Astrocyte (in vitro differentiated cells and primary cell): ENCODE measurements at places on chromosomes 6 and 20.
A peak's percentile ranks its signal among the peaks of the same experiment; 100 is the strongest.

DNA sequence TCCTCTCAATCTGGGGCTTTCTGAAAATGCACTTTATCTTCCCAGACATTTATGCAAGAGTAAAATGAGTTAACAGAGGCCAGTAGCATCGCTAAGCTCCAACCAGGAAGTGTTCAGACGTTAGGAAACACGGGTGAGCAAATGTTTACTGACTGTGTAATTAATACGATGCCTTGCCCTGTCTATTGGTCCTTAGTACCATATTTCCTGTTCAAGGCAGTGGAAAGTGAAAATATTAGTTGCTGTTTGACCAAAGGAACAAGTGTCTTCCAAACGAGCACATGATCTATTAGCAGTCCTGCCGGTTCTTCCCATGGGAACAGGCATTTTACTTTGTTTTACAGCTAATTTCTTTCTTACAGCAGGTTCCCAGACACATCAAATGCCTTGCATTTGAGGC is 311.1 kb upstream of the JAG1 start:
- H3K27me3 ChIP-seq = no peaks in the 10 kb centered on the region
- no peaks in the 10 kb centered on the region for H3K36me3 ChIP-seq
- no peak overlapping the region for H3K27ac ChIP-seq
- H3K4me3 ChIP-seq = no peak overlapping the region
- no peak for DNase-seq

DNA sequence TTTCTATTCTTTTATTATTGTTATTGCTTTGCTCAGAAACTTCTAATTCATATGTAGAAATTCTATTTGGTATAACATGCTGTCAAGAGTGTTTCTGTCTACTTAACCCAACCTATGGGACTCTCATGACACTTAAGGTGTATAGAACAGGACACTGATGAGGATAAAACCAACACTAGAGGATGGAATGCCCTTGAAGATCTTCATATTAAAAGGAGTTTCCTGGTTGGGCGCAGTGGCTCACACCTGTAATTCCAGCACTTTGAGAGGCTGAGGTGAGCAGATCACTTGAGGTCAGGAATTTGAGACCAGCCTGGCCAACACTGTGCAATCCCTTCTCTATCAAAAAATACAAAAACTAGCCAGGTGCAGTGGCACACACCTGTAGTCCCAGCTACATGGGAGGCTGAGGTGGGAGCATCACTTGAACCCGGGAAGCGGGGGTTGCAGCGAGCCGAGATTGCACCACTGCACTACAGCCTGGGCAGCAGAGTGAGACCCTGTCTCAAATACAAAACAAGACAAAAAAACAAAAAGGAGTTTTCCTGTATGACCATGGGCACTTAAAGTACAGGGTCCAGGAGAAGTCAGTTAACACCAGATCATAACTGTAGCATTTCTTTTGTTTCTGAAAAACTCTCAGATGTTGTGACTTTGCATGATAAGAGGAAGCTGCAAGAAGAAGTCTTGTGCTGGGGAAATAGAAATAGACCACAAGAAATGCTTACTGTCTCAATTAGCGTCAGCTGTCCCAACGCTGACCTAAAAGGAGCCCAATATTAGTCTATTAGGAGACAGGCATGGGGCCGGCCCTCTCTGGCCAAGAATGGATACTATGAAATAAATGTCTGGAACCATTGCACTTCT is 38.9 kb upstream of the CD2AP start:
- H3K27me3 ChIP-seq = no peaks in the 10 kb centered on the region
- H3K27ac ChIP-seq = no peak overlapping the region
- DNase-seq = no peak
- H3K36me3 ChIP-seq = no peaks in the 10 kb centered on the region
- no peaks in the 10 kb centered on the region for H3K4me1 ChIP-seq

DNA sequence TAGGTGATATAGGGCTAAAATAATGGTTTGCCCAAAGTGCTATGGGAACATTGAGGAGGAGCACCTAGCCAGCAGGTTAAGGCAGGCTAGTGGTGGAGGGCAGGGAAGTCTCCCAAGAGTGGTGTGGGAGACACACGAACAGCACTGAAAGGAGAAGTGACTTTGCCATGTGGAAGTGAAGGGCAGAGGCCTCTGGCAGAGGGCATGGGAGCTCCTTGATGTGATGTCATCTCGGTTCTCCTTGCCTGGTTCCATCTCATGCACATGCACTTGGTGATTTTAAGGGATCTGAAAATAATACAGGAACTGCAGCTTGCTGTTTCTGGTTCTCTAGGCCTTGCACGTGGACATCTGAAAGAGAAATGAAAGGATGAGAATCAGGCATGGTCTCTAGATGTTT is 4.7 kb upstream of the MAP3K4 start:
- no peaks in the 10 kb centered on the region for H3K27me3 ChIP-seq
- no peak overlapping the region for H3K27ac ChIP-seq
- H3K36me3 ChIP-seq = no peaks in the 10 kb centered on the region
- DNase-seq = no peak
- no peak overlapping the region for H3K4me3 ChIP-seq

GRCh38 chr20:36989797-36990196 is 38.3 kb upstream of the SAMHD1 start:
- H3K4me1 ChIP-seq = no peaks in the 10 kb centered on the region
- no peaks in the 10 kb centered on the region for H3K36me3 ChIP-seq
- no peak overlapping the region for H3K4me3 ChIP-seq

DNA sequence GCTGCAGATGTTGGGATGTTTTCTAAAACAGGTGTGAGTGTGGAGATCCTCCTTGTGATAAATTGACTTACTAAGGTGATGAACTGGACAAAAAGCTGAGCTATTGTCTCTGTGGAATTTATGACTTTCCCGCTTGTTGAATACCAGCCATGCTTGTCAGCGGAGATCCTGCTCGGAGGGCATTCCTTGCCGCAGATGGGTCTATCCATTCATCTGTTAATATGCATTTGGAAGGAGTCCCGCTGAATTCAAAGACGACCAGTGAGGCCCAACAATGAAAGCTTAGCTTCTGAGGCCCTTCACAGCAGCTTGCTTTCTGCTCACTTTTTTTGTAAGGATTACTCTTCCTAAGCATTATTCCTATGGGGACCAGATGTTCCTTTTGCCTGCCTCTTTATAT is 124.9 kb downstream of the TIAM2 start:
- H3K27me3 ChIP-seq = no peaks in the 10 kb centered on the region
- H3K4me3 ChIP-seq = no peak overlapping the region
- peak; percentile 87 for DNase-seq
- H3K36me3 ChIP-seq = no peaks in the 10 kb centered on the region

DNA sequence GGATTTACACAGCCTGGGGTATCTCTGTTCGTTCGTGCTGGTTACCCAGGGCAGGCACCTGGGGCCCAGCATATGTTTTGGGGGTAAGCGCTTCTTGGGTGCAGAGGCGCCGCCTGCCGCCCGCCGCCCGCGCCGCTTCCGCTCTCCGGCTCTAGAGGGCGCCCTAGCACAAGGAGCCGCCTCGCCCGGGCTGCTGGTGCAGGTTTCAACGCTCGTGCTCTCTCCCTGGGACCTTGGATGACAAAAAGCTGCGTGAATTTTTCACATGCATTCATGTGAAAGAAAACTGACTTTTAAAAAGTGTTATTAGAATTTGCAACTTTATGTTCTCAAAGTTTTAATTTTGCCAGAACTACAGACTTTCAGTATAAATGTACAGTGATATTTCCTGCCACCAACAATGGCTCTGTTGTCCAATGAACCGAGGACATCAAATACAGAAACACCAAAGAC is 32.5 kb downstream of the PRR18 start:
- no peak overlapping the region for H3K27ac ChIP-seq
- no peak overlapping the region for H3K4me3 ChIP-seq
- peaks cover 7% of the 10 kb centered on the region for H3K27me3 ChIP-seq
- no peaks in the 10 kb centered on the region for H3K36me3 ChIP-seq
- no peak for DNase-seq
- H3K4me1 ChIP-seq = no peaks in the 10 kb centered on the region

DNA sequence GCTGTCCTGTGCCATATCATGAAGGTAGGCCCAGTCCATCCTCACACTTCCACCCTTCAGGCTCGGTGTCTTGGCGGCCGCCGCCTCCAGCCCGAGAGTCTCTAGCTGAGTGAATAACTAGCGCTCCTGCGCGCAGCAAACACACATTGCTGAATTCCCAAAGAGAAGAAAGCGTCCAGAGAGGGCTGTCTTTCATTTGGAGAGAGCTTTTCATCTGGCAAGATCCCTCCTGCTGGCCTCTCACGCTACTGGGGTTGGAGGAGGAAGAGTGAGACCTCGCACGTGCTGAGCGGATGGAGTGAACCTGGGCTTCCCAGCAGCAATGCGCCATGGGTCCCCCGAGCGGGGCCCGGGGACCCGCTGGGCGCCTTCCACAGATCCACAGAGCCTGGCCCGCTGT is 73.2 kb downstream of the NCR2 start:
- no peak for DNase-seq
- H3K4me3 ChIP-seq = no peak overlapping the region
- no peaks in the 10 kb centered on the region for H3K4me1 ChIP-seq
- peaks cover 82% of the 10 kb centered on the region for H3K27me3 ChIP-seq
- no peak overlapping the region for H3K27ac ChIP-seq

DNA sequence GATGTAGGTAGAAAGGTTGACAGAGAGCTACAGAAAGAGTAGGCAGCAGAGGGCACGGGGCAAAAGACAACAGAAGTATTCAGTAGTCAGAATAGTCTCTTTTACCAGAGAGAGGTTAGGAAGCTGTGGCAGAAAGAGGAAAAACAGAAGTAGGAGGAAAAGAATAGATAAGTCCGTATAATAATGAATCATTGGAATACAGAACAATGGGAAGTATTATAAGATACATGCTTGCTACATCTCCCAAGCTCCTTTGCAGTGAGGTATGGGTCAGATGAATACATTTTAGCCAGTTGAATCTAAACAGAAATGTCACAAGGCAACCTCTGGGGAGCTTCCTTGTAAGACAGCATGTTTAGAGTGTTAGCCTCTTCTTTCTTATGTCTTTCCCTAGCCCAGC is 570.5 kb upstream of the CITED2 start:
- peaks cover 15% of the 10 kb centered on the region for H3K4me1 ChIP-seq
- DNase-seq = no peak
- no peaks in the 10 kb centered on the region for H3K36me3 ChIP-seq
- no peaks in the 10 kb centered on the region for H3K27me3 ChIP-seq
- no peak overlapping the region for H3K27ac ChIP-seq
- H3K4me3 ChIP-seq = no peak overlapping the region

DNA sequence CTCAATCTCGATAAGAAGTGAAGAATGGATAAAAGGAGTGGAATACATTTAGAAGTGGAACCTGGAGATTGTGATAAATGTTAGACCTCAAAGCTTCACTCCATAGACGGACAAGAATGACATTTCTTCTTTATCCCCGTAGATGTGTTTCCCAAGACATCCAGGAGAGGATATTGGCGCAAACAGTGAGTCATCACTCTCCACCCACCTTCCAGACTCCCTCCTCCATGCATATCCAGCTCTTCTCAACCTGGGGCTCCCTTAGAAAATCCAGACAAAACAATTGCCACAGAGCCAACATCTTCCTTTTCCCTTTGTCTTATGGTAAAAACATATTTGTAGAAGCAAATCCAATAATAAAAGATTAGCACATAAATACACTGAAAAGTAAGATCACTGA is 586.1 kb downstream of the PTPRT start:
- H3K36me3 ChIP-seq = no peaks in the 10 kb centered on the region
- no peak for DNase-seq
- no peaks in the 10 kb centered on the region for H3K4me1 ChIP-seq
- H3K27me3 ChIP-seq = no peaks in the 10 kb centered on the region
- H3K4me3 ChIP-seq = no peak overlapping the region

DNA sequence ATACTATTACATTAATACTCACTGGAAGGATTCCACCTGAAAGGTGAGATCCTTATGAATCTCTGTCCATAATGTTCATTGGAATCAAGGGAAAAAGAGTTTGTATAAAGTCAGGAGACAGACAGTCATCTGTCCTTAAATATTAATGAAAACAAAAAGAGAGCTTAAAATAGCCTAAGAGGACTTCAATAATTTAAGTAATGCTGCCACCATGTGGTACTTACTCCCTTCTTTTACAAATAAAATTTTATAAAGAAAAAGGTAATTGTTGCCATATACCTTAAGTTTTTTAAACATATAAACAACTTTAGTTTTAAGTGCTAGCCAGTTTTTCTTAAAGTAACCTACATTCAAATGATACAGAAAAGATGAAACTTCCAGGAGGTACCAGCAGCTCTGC is 5.1 kb downstream of the BLOC1S5 start:
- H3K27ac ChIP-seq = no peak overlapping the region
- DNase-seq = peak; percentile 22
- H3K36me3 ChIP-seq = peaks cover 4% of the 10 kb centered on the region
- H3K4me1 ChIP-seq = no peaks in the 10 kb centered on the region

- peak overlapping the region; percentile 26 for H3K27ac ChIP-seq
- H3K4me1 ChIP-seq = peaks cover 5% of the 10 kb centered on the region
- no peaks in the 10 kb centered on the region for H3K36me3 ChIP-seq
- peak; percentile 78 for DNase-seq
- no peaks in the 10 kb centered on the region for H3K27me3 ChIP-seq
Observed at GRCh38 chr6:63904650-63905248, 269.1 kb downstream of the PHF3 start.

- no peaks in the 10 kb centered on the region for H3K27me3 ChIP-seq
- peak; percentile 88 for DNase-seq
- no peak overlapping the region for H3K4me3 ChIP-seq
- peaks cover 12% of the 10 kb centered on the region for H3K4me1 ChIP-seq
- peaks cover 3% of the 10 kb centered on the region for H3K36me3 ChIP-seq
Observed at GRCh38 chr6:158185729-158186456, 17.7 kb downstream of the GTF2H5 start.

DNA sequence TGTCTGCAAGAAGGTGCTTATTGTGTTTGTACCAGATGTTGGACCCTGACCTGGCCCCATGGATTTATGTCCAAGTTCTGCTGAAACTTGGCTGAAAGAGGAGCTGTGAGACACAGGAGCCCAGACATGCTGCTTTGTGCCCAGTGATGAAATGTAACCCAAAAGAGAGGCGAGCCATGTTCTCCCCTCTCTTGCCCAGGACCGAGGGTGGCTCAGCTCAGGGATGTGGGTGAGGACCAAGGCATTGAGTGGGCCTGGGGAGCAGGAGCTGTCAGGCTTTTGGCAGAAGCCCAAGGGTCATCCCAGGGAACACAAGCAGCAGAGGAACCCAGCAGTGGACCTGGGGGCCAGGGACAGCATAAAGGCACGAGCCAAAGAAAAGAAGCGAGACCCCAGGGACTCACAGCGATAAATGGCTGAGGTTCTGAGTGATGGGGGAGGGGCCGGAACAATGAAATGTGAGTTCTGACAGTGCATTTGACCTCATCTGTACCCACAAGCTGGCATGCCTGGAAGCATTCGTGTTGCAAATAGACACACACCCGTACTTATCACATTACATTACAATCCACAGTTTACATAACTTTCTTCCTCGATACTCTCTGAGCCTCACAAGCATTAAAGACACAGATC is 363.4 kb upstream of the JARID2 start:
- peaks cover 31% of the 10 kb centered on the region for H3K4me1 ChIP-seq
- H3K27me3 ChIP-seq = no peaks in the 10 kb centered on the region
- no peak for DNase-seq
- H3K36me3 ChIP-seq = no peaks in the 10 kb centered on the region
- no peak overlapping the region for H3K4me3 ChIP-seq
- H3K27ac ChIP-seq = no peak overlapping the region
